ENCODE measurements at places on chromosomes 5 and 9. TPM values are rescaled to one million over a fixed set of nuclear protein-coding genes. Genes with fewer than 3 reads are reported as not detected.

GRCh38 chr5:72441094-72441723 is 66.0 kb downstream of the ZNF366 start:
- no peak for DNase-seq

DCTN4 gene
- polyA plus RNA-seq: 55.5 TPM

LHX3 gene
- polyA plus RNA-seq: not detected

GRCh38 chr5:157108976-157109375 is at the start of gene HAVCR2:
Gene HAVCR2 (minus strand): TSS chr5:157109044. CDS start chr5:157108983, 61 bp downstream.
- DNase-seq: no peak

DNA sequence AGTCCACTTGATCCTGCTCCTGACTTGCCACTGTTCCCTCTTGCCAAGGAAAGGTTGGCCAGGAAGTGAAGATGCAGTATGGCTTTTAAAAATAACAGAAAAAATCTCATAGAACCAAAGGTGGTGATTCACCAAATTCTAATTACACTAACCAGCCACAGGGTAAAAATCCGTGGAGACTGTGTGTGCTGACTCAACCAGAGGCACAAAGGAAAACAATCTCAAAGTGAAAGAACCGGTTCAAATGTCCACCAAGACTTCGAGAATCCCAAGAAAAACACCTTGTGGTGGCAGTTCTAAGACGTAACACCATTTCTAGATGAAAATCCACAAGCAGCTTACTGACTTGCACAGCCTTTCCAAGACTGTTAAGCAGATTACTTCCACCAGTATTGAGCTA is 279.1 kb downstream of the TLE1 start:
- no peak for DNase-seq

GRCh38 chr9:16771356-16771755 is 99.1 kb downstream of the BNC2 start:
- DNase-seq: no peak
